Fibroblast of villous mesenchyme (primary cell): ENCODE measurements at places on chromosomes 11 and 22. TPM values are rescaled to one million over a fixed set of nuclear protein-coding genes. Genes with fewer than 3 reads are reported as not detected.

- DNase-seq = peak; percentile 59
Observed at GRCh38 chr22:49934160-49934890, 15.9 kb downstream of the CRELD2 start.

GPR83 gene
- total RNA-seq = under 0.01 TPM in 1 of 2 replicates, not detected in the other

MPZL3 gene
- total RNA-seq = 0.32 and 0.86 TPM in 2 replicates

DNA sequence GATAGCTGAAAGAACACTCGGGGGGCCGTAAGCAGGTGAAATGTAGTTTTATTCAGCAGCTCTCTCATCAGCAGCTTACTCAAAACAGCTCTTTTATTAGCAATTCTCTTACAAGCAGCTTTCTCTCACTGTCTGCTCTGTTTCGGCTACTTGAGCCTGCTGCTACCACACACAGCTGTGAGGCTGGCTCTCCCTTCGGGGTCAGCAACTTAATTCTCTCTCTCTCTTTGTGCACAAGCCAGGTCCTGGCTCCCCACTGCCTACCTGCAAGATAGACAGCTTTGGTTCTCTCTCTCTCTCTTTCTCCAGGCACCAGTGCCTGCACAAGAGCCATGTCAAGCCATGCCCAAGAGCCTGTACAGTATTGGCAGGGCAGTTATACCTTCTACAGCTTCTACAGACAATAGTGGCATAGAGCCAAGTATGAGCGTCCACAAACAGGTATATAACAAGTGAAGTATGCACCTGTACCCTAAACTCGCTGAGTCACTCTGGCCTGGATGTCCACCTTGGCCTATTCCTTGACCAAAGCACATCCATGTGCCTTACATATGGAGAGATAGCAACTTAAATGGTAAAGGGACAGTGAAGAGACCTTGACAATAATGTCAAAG is 110.8 kb downstream of the MTNR1B start:
- DNase-seq = no peak

GRCh38 chr11:65187971-65188461 is 6.3 kb downstream of the CAPN1 start:
- no peak for DNase-seq

AAMDC gene
- 22.0 and 23.2 TPM in 2 replicates for total RNA-seq
